CD4-positive, alpha-beta T cell treated with Interleukin-10 for 1 hour (primary cell): ENCODE measurements at places on chromosomes 12 and 14.

DNA sequence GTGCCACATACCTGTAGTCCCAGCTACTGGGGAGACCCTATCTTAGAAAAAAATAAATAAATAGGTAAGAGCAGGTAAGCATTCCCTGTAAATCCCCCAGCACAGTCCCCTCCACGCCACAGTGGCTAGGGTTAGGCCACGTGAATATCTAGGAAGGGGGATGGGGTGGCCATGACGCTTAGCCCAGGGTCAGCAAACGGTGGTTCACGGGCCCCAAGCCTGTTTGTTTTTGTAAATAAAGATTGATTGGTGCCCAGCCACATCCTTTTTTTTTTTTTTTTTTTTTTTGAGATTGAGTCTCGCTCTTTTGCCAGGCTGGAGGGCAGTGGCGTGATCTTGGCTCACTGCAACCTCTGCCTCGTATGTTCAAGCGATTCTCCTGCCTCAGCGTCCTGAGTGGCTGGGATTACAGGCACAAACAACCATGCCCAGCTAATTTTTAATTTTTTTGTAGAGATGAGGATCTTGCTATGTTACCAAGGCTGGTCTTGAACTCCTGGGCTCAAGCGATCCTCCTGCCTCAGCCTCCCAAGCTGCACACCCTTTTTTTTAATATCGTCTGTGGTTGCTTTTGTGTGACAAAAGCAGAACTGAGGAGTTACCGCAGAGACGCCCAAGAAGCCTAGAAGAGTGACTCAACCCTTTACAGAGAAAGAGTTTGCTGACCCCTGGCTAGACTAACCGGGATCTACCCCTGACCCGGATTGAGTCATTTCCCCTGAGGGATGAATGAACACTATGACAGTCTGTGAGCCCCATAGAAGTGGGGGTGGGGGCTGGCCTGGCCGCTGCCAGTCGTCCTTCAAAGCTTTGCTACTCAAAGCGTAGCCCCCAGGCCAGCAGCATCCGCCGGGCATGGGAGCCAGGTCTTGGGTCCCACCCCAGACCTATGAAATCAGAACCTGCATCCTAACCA lies 113.7 kb upstream of the NCOR2 start:
- DNase-seq: peak; percentile 38

- no peak for DNase-seq
Observed at GRCh38 chr14:52922059-52922458, 28.8 kb downstream of the FERMT2 start.

DNA sequence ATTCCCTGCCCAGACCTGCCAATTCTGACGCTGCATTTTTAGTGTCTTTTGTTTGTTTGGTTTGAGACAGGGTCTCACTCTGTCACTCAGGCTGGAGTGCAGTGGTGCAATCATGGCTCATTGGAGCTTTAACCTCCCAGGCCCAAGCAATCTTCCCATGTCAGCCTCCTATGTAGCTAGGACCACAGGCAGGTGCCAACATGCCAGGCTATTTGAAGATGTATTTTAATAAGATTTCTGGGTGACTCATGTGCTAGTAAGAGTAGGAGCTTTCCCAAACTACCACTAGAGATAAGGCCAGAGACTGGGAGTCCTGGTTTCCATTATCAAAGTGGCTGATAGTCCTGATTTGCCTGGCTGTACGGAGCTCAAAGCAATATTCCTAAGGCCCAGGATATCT lies 693.3 kb downstream of the MED13L start:
- no peak for DNase-seq

- DNase-seq: no peak
Observed at GRCh38 chr12:2118061-2118460, 65.3 kb downstream of the CACNA1C start.

DNA sequence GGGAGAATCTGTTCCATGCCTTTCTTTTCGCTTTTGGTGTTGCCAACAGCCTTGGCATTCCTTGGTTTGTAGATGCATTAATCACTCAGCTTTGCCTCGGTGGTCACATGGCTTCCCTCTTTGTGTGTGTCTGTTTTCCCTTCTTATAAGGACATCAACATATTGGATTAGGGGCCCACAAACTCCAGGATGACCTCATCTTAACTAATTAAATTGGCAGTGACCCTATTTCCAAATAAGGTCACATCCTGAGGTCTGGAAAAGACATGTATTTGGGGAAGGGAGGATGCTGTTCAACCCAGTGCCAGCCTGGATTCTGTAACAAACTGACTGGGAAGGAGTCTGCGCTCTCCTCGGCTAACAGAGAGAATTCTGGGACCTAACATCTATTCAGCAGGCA lies 365.7 kb upstream of the FKBP4 start:
- DNase-seq: no peak

- DNase-seq: no peak
Observed at GRCh38 chr12:85147331-85147730, 111.2 kb downstream of the LRRIQ1 start.

DNA sequence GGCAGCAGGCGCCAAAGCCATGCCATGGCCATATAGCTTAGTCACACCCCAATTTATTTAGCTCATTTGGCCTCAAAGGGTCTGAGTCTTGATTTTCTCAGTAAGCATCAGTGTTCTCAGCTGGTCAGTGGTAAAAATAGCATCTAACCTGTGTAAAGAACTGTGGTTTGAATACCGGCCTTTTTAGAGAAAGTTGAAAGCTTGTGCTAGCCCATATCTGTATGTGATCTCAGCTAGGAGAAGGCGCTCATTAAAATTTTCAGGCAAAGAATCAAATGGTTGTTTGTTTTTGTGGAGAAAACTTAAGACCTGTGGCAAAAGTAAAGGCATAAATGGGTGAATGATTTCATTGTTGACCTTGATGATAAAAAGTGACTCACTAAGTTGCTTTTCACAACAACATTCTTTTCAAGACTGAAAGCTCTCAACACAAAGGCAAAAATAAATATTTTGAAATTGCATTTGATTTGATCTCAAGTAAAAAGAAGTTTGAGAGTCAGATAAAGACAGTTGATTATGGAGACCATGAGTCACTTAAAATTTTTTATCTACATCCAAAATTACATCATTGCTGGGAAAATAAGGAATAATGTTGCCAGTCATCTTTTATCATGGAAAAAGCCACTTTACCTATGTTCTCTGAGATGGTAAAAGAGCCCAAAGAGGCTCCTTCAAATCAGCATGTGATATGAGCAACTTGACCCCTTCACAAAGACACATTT lies 128.5 kb upstream of the RGS6 start:
- no peak for DNase-seq

DNA sequence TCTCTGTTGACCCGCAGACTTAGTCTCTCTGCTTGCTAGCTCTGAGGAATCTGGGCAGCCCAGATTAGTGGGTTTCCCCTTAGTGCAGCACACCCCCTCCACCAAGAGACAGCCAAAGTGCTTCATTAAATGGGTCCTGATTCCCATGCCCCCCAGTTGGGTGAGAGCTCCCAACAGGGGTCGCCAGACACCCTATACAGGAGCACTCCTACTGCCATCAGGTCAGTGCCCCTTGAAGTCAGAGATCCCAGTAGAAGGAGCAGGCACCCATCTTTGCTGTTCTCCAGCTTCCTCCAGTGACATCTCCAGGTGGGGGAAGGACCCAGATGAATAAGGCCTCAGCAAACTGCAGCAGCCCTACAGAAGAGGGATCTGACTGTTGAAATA lies 36.7 kb upstream of the C14orf132 start:
- DNase-seq: no peak

GRCh38 chr12:122399592-122400373 lies 22.7 kb downstream of the CLIP1 start:
- DNase-seq: peak; percentile 75

- peak; percentile 78 for DNase-seq
Observed at GRCh38 chr12:46266869-46267574, 1.8 kb downstream of the SLC38A1 start.

- no peak for DNase-seq
Observed at GRCh38 chr14:91523972-91524371, 13.9 kb upstream of the PPP4R3A start.

- DNase-seq: no peak
Observed at GRCh38 chr12:104600036-104600712, 143.4 kb downstream of the CHST11 start.

DNA sequence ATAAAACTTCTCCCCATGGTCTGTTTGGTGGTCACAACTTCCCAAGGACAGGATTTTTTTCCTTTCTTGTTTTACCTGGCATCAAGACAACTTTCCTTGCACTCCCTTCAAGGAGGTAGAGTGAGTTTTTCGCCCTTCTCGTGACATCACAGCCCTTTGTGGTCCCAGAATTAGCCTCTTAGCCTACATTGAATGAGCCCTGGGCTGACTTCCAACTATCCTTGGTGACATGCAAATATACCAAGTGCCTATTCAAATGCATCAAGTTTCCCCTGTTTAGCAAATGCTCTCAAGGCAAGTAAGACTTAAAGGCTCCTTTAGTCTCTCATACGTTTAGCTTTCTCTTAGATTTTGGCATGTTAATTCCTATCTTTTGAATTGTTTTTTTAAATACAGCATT lies 36.6 kb downstream of the TC2N start:
- no peak for DNase-seq

- DNase-seq: no peak
Observed at GRCh38 chr12:54262403-54262925, 17.5 kb downstream of the CBX5 start.

- DNase-seq: no peak
Observed at GRCh38 chr12:128779901-128780300, 43.9 kb downstream of the SLC15A4 start.

GRCh38 chr12:76020281-76020680 lies 11.3 kb downstream of the PHLDA1 start:
- peak; percentile 78 for DNase-seq

GRCh38 chr14:55332654-55333570 lies 61.7 kb downstream of the FBXO34 start:
- peak; percentile 60 for DNase-seq

GRCh38 chr12:40110586-40110985 lies 4.7 kb upstream of the SLC2A13 start:
- DNase-seq: no peak

DNA sequence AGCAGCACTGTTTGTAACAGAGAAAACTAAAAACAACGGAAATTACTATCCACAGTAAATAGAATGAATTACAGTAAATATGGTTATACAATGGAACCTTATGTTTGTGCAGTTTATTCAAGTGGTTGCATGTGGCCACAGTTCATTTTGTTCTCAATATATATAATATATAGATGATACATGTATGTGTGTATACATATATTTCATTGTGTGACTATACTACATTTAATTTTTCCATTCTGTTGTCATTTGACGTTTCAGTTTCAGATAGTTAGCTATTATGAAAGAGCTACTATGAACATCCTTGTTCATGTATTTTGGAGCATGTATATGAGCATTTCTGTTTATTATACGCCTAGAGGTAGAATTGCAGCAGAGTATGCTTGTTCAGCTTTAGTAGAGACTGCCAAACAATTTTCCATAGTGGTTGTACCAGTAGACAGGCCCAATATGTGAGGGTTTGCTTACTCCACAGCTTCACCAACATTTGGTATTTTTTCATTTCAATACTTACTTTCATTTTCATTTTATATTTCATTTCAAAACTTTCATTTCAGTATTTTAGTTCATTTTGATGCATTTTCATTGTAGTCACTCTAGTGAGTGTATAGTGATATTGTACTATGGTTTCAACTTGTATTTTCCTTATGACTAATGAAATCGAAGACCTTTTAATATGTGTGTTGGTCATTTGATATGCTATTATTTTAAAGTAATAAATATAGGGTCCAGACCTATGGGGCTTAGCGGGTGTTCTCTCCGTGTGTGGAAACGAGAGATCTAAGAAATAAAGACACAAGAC lies 141.5 kb upstream of the FGD4 start:
- no peak for DNase-seq

DNA sequence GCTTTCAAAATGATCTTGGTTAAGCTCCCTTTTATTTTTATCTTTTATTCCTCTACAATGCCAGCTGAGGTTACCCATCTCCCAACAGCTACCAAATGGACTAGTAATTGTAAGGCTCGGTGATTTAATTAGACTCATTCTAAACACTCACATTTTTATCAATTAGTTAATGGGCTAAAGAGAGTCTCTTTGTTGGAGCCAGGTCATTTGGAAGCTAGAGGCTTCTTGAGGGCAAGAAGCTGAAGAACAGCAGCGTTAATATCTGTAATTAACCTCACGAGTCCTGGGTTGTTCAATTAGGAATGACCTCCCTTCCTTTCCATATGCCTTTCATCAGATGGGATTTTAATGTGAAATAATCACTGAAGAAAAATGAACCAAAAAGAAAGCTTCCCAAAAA lies 56.9 kb downstream of the OTX2 start:
- DNase-seq: no peak

GRCh38 chr14:37497422-37497821 lies 97.6 kb downstream of the FOXA1 start:
- no peak for DNase-seq

GRCh38 chr12:101940400-101940950 lies 63.1 kb downstream of the DRAM1 start:
- no peak for DNase-seq

DNA sequence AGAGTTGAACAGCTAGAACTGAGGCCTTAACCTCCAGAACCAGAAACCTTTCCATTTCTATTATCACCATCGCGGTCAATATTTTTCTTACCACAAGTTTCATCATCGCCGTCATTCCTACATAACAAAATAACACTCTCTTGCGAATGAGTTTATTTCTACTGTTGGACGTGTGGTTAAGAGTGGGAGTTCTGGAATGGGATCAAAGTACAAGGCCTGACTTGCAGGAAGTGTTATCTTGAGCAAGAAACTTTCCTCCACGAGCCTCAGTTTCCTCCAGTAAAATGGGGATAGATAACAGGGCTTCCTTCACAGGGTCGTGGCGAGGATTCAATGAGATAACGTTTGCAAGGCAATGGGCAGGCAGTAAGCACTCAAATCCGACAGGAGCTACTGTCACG lies 652 bp downstream of the SART3 start:
- DNase-seq: no peak

DNA sequence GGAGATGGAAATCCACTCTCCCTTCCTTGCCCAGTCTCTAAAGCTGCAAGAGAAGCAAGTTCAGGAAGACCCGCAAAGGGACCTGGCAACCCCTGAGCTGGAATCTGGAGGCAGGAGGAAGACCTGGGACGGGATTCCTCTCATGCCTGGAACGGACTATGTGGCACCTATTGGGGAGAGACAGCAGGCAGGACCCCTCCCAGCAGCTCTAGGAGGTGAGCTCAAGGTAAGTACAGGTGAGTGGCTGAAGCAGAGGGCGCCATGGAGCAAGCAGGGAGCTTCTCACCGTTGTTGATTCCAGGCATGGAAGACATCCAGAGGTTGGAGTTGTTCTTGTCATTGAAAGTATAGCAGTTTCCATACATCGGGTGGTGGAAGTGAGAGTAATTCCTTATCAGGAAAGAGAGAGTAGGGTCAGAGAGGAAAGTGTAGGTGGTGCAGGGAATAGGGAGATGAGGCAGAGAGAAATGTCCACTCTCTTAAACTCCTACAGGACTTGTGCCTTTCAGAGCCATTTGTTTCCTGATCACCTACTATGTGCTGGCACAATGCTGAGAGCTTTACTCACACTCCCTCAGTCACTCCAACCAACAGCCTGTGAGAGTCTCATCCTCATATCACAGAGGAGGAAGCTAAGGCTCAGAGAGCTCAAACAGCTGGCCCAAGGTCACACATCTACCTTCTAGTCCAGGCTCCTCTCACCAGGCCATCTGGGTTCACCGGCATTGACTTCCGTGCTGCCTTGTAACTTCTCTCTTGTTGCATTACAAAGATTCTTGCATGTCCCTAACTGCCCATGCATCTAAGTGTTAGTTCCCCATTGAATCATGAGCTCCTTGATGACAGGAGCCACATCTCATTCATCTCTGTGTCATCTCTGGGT lies 13.9 kb upstream of the TNFRSF1A start:
- no peak for DNase-seq
